ENCODE measurements at places on chromosomes 3 and 15.

GRCh38 chr3:158471639-158472294 lies 99.2 kb upstream of the MLF1 start:
- DNase-seq = no peak

DNA sequence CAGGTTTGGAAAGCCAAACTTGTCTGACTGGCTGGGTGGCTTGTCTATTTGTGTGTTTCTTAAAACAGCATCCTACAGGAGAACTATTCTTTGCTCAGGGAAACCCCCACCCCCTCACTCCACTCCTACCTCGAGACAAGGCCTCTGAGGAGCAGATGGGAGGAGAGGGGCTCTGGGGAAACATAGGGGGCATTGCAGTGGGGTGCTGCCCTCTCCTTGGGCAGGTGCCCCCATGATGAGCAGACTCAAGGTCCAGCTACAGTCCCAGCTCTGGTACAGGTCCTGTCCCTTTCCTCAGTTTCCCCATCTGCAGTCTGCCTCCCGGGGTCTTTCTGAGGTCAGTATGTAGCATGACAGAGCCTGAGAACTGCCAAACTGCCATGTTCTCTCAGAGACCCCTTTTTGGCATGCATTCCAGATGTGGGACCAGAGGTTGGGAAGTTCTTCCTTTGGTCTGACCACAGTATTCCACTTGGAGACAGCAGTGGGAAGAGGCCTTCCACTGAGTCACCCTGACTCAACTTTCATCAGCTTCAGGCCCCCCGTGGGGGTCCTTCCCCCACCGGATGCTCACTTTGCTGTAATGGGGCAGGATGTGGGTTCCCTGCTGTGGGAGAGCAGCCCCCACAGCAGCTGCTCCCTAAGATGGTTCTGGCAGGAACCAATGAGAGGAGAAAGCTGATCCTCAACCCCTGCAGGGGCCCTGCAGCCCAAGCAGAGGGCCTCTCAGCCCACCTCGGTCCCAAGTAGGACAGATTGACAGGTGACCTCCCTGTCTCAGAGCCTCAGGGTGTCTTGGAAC lies 32.3 kb upstream of the CYP11A1 start:
- DNase-seq = no peak

GRCh38 chr3:151989621-151990020 lies 116.2 kb downstream of the SUCNR1 start:
- no peak for DNase-seq

- no peak for DNase-seq
These were observed 1046.4 kb downstream of the NTRK3 start for GRCh38 chr15:87209891-87210689.

DNA sequence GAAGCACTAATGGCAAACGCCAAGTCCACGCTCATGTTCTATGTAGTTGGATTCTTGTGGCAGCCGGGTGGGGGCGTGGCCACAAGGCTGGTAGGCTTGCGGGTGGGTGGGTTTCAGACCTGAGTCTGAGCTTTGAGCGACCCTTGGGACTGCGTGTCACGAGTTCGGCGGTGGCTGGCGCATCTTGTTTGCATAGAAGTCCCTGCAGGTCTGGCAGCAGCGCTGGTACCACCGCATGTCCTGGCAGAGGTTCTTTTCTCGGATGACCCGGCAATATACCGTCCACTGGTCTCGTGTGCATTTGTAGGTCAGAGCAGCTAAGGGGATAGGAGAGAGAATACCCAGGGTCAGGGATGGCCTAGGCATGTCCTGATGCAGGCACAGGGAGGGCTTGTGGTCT lies 241.0 kb upstream of the LYSMD4 start:
- no peak for DNase-seq

- peak; percentile 14 for DNase-seq
These were observed 172.6 kb upstream of the CNTN3 start for GRCh38 chr3:74787011-74787410.

- peak; percentile 50 for DNase-seq
These were observed 666.0 kb upstream of the NR2F2 start for GRCh38 chr15:95664450-95664849.

DNA sequence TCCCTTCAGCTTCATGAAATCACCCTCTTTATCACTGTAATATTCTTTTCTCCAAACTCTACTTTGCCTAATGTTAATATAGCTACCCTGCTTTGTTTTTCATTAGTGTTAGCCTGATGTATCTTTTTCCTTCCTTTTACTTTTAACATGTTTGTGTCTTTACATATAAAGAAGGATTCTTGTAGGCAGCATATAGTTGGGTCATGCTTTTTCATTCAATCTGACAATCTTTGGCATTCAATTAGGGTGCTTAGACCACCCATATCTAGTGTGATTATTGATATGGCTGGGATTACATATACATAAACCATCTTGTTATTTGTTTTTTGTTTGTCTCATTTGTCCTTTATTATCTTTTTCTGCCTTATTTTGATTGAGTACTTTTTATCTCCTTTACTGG lies 34.9 kb upstream of the HEG1 start:
- no peak for DNase-seq

DNA sequence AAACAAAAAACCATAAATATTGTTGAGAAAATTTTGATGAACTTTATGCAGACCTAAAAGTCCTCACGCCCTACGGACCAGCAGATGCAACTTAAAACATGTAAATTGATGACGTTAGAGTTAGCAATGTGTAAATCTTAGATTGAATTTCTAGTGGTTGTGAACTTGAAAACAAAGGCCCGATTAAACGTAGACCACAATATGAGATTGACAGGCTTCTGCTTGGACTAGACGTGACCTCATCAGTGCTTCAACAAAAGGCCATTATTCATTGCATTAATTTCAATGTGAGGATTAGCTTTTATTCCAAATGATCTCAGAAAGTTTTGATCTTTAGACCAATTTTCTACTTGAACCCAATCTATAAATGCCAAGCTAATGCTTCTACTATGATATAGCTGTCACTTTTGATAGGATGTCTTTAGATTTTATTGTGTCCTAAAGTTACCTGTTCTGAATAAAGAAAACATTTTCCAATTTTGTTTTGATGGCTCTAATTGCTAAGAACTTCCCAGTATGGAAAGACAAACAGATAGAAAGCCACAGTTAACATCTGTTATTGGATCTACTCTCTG lies 55.4 kb upstream of the SPPL2A start:
- DNase-seq = no peak

DNA sequence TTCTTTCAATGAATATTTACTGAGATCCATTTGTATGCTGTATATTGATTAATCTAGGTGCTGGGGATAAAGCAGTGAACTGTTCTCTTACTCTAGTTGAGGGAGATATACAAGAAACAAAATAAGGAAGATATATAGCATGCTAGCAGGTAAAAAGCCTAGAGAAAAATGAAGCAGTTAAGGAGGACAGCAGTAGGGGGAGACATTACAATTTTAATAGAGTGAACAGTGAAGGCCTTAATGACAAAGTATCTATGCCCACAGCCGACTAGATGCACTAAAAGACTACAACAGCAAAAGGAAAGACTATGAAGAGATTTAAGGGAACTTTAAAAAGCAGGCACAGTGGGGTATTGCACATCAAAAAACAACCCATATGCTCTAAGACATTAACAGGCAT lies 81.4 kb downstream of the XRN1 start:
- peak; percentile 34 for DNase-seq

DNA sequence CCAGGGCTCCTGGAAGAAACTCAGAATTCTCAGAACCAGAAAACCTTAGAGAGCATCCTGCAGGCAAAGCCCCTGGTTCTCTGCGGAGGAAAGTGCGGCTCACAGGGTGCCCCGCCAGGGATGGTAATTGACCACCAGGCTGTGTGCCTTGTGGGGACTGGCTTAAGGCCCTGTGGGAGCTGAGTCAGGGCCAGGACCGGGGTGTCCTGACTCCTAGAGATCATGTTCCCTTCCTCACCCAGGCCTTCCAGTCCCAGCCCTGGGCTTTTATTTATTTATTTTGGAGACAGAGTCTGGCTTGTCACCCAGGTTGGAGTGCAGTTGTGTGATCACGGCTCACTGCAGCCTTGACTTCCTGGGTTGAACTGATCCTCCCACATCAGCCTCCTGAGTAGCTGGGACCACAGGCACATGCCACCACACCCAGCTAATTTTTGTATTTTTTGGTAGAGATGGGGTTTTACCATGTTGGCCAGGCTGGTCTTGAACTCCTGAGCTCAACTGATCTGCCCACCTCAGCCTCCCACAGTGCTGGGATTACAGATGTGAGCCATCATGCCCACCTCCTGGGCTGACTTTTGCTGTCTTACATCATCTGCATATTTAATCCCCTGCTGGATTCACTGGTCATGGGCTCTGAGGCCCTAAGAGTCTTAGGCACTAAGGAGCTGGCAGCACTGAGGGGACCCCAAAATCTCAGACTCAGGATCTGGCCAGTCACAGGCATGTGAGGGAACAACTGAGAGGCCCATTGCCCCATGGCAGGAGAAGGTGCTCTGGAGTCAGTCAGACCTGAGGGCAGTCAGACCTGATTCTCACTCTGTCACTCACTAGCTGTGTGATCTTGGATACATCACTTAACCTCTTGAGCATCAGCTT lies 20.4 kb upstream of the LAMP3 start:
- DNase-seq = no peak

DNA sequence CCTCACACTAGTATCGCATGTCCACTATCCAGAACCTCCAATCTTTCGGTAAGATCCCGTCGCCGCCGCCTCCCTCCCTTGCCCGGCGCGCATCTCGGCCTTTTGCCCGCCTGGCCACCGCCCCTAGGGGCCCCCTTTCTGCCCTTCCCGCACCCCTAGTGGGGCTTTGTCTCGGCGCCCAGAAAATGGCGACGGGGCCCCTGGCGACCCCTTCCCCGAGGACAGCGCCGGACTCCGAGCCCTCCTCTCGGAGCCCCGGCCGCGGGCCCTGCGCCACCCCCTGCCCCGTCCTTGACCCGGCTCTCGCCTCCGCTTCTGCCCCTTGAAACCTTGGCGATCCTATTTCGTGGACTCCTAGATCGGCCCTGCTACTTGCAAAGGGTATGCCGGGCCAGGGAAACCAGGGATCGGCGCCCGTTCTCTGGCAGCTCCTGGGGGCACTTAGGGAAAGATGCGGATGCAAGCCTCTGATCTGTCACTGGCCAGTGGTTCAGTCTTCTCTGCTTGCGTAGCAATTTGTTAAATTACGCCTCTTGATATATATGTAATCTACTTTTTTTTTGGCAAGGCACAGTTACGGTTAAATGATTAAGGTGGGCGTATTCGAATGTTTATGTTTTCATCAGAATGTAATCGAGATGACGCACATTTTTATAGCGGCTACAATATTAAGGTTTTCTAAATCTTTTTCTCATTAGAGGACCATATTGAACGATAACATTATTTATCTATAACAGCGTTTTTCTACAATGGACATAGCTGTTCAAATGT lies 603 bp downstream of the EIF1B start:
- DNase-seq = peak; percentile 12

DNA sequence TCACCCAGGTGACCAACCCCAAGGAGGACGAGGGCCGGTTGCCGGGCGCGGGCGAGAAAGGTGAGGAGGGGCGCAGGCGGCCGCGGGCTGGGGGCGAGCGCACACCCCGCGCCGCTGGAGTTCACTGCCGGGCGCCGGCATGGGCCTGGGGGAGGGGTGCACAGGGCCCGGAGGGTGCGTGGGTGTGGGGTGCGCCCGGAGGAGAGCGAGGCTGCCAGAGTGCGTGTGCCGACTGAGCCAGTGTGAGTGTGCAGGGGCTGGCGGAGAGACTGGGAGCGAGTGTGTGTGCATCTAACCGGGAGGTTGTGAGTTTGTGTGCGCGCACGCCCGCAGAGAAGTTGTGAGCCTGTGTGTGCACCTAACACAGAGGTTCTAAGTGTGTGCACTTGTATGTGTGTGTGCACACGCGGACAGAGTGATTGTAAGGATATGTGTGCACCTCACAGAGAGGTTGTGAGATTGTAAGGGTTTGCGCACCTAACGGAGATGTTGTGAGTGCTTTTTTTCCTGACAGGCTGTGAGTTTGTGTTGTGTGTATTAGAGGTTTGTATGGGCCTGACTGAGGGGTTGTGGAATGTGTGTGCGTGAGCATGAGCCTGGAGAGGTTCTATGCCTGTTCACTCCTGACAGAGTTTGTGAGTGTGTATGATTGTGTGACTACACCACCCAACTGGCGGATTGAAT lies 681 bp downstream of the CTDSPL start:
- DNase-seq = peak; percentile 5

- no peak for DNase-seq
These were observed 23.6 kb downstream of the CCR1 start for GRCh38 chr3:46184469-46184868.

DNA sequence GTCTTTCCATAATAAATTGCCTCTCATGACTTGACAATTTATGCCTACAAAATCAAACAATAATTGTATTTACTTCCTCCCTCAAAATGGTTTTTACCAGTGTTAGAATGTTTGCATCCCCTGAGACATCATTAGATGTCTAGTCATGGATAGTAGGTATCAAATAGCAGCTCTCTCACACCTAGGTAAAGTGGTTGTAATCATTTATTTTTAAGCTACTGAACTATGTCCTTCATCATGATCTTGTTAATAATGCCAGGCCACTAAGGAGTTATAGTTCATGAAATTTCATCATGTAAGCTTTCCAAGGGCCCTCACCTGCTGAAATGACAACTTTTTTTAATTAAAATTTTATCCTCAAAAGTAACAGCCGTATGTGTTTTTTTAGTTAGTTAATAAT lies 134.1 kb downstream of the ARPP21 start:
- peak; percentile 3 for DNase-seq

GRCh38 chr3:88235102-88235501 lies 85.3 kb downstream of the C3orf38 start:
- no peak for DNase-seq

GRCh38 chr3:100756441-100756840 lies 47.1 kb downstream of the TFG start:
- DNase-seq = no peak

DNA sequence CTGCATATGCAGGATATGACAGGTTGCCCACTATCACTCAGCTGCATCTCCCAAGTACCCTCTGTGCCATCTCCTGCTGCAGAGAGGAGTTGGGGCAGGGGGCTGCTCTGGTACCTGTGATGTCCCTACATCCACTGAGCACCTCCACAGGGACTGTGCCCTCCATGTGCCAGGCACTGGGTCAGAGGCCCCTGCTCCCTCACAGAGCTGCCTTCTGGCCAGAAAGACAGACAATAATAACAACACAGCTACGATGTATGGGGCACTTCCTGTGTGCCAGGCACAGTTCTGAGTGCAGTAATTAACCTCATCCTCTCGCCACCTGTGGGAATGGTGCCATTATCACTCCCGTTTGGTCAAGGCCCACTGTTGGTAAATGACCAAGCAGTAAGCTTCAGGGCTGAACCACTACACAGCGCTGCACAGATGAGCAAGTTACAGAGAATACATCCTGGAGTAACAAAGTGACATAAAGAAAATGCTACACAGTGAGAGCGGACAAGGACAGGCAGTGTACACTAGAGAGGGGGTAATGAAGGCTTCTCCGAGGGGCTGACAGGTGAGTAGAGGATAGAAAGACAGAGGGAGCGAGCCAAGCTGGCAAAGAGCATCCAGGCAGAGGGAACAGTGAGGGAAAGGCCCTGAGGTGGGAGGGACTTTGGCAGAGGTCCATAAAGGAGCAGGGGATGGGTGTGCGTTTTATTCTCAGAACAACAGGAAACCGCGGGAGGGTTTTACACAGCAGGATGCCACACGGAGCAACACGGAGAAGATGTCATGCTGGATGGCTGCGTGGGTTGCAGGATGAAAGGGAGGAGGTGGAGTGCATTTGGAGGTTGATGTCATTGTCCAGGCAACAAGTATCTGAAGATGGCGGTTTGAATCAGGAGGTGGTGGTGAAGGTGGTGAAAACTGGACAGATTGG lies 13.6 kb downstream of the WNT7A start:
- DNase-seq = no peak

Measured in NCI-H1105 treated with DMSO at 0.1 percent for 48 hours (cell line).